ENCODE measurements at places on chromosomes 6 and 20. TPM values are rescaled to one million over a fixed set of nuclear protein-coding genes. Genes with fewer than 3 reads are reported as not detected.

Gene FNDC1
- not detected for total RNA-seq

- no peak for DNase-seq
These were observed 72.0 kb downstream of the CHMP4B start for GRCh38 chr20:33883164-33883563.

Gene RFX6
- total RNA-seq: not detected

DNA sequence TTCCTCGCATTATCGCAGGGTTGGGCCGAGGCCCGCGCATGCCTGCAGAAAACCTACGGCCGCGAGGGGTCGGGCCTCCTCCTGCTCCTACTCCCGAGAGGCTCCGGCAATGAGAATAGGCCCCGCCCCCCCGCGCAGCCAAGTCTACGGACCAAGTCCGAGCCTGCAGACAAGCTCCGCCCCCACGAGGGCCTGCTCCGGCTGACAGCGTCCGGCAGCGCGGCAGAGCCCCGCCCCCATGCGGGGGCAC, 3.1 kb upstream of the GPSM3 start:
- DNase-seq: peak; percentile 99

DNA sequence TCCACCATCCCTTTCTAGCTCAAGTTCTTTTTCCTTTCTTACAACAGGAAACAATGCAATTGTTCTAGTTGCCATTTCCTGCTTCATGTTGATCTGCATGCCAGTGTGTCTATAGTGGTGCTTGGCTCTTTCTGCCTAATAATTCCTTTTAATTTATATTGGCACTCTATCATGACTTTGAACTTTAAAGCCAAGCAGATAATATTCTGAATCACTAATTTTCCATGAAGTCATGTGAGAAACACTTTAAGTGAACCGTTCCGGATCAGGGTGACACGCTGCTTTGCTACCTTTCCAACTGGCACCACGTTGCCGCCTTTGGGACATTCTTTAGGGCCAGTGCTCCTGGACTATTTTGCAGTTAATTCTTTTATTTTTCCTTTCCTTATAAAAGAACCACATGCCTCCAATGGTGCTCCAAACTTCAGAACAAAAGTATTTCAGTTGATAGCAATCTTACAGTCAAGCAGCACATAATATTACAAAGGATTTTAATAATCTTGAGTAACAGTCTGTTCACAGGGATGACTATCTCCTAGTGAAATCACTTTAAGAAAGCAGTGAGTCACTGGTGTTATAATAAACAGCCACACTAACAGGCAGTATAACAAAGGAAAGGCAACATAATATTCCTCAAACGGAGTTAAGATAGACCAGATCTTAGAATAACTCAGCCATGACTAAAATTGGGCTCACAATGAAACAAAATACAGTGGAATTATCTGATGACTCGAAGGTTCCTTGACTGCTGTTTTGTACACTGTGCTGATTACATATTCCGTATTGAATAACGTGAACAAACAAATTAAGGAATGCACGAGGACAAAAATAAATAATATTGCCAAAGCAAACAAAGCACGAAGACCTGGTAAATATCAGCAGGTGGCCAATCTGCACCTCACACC, 19.0 kb upstream of the BLOC1S5 start:
- DNase-seq: peak; percentile 96

Gene PTPRT
- total RNA-seq: not detected

DNA sequence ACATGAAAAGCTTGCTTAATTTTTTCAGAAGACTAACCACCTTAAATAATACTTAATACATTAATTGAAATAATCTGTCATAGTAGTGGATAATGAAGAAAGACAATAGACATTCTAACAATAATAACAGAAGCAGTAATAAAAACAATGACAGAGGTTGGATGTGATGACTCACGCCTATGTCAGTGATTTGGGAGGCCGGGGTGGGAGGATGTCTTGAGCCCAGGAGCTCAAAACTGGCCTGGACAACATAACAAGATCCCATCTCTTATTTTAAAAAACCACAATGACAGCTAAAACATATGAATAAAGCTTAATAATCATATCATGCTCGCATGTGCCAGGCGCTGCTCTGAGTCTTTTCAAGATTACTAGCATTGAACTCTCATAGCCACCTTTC, 105.5 kb downstream of the IPCEF1 start:
- DNase-seq: no peak

DNA sequence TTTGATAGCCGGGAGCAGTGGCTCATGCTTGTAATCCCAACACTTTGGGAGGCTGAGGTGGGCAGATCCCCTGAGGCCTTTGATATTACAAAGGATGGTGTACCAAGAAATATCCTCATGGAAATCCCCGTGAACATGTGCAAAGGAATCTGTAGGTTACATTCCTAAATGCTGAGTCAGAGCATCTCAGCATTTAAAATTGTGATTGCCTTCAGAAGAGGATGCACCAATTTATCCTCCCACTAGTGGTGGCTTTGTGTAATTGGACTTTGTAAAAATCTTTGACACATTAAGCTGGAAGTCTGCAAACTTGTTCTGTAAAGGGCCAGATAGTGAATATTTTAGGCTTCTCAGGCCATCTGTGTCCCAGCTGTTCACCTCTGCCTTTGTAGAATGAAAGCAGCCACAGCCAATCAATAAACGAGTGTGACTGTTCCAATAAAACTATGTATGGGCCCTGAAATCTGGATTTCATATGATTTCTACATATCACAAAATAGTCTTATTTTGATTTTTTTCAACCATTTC, 11.8 kb downstream of the TMEM14B start:
- DNase-seq: peak; percentile 96

- peak; percentile 37 for DNase-seq
These were observed 109.4 kb upstream of the KCNG1 start for GRCh38 chr20:51132279-51132678.

DNA sequence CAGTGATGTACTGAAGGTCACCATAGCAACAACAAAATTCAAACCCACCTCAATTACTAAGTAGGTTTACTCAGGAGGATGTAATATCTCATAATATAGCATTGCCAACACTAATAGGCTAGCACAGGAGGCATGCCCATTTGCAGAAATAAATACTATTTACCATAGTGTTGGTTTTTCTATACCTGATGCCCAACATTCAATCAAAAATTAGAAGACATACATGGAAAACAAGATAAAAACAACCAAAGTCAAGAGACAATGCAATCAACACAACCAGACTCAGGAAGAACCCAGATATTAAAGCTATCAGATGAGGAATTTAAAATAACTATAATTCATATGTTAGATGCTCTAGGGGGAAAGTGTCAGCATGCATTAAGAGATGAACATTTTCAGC, 14.3 kb upstream of the TXNDC5 start:
- no peak for DNase-seq

DNA sequence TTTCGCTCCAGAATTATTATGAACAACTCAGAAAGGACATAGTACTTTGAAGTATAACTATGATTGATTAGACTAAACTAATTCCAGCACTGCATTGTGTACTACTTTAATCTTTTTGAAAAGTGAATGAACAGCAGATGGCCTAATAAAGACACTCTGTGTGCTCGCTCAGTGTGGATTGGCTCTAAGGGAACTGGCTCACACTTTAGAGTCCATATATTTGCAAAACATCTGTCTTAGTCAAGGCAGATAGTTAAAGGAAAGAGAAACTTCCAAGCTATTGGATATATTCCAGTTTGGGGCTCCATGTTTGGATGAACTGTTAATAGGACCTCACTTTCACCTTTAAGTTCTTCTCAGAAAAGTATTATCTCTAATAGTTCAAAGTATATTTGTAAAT, 218.9 kb downstream of the EYA4 start:
- no peak for DNase-seq

GRCh38 chr6:170437719-170438401, 115.2 kb downstream of the PSMB1 start:
- peak; percentile 14 for DNase-seq

Gene TNFRSF21
- total RNA-seq: 2.5 TPM

GRCh38 chr6:152976749-152977148, 6.1 kb downstream of the FBXO5 start:
- DNase-seq: no peak

DNA sequence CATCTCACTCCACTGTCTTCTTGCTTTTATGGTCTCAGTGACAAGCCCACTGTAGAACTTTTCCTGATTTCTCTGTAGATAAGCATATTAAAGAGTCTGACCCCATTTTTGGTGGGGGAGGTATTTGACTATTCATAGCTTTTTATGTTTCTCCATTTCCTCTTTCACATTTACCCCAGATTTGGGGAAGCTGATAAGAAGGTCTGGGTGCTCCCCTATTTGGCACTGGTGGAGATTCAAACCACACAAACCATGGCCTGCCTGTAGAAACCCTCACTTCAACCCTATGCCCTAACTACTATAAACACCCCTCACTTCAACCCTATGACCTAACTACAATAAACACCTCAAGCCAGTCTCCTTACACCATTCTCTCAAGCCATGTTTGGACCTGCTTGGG, 196.2 kb upstream of the SYNDIG1 start:
- no peak for DNase-seq

DNA sequence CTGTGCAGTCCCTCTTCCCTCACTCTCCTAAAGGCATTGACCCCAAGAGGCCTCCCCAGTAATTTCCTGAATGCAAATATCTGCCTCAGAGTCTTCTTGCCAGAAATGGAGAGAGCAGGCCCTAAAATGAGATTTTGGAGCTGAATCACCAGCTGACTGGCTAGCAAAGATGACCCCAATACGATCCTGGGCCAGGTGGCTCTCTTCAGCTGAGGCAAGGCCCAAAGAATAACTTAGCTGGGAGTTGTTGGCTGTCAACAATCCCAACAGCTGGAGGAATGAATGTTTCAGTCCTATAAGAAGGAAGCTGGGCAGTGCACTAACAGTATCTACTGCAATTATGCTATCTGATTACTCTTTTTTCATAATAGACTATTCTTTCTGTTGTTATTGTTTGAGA, 37.2 kb upstream of the VGLL2 start:
- no peak for DNase-seq

- peak; percentile 21 for DNase-seq
These were observed 93.4 kb downstream of the ANKS1A start for GRCh38 chr6:34982424-34982852.

GRCh38 chr6:123788319-123788718, 15.3 kb upstream of the NKAIN2 start:
- DNase-seq: no peak

GRCh38 chr6:46998436-46999017, 43.6 kb downstream of the ADGRF1 start:
- DNase-seq: no peak

Gene CLPSL2
- not detected for total RNA-seq

GRCh38 chr6:11798538-11798937, 19.9 kb upstream of the ADTRP start:
- DNase-seq: no peak

- no peak for DNase-seq
These were observed 33.7 kb upstream of the PPP1R3G start for GRCh38 chr6:5051394-5051793.

Gene FAM50B
- 3.9 TPM for total RNA-seq

GRCh38 chr6:137903274-137903932, 36.3 kb downstream of the TNFAIP3 start:
- no peak for DNase-seq

Gene CSNK2A1
- total RNA-seq: 151 TPM

GRCh38 chr6:112594886-112595594, 247.9 kb downstream of the RFPL4B start:
- DNase-seq: peak; percentile 12

Gene TSPO2
- total RNA-seq: not detected

DNA sequence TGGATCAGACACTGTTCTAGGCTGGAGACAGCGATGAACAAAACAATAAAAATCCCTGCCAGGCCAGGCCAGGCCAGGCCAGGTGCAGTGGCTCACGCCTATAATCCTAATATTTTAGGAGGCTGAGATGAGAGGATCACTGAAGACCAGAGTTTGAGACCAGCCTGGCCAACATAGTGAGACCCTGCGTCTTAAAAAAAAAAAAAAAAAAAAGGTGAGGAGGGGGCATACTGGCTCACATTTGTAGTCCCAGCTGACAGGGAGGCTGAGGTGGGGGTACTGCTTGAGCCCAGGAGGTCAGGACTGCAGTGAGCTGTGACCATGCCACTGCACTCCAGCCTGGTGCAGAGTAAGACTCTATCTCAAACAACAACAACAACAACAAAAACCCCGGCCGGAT, 4.5 kb downstream of the MUCL3 start:
- DNase-seq: no peak

Gene FILIP1
- under 0.01 TPM for total RNA-seq

All from IMR-90 (cell line).